Left lung (tissue), 14 donors: ENCODE measurements at places on chromosomes 7 and 10. TPM values are rescaled to one million over a fixed set of nuclear protein-coding genes. Genes with fewer than 3 reads are reported as not detected.

- peaks cover 16% of the 10 kb centered on the region for H3K36me3 ChIP-seq
- peak overlapping the region; percentile 95 for H3K4me3 ChIP-seq
- peak overlapping the region; percentile 44 for H3K27ac ChIP-seq
- no peak for DNase-seq
- no peaks in the 10 kb centered on the region for H3K27me3 ChIP-seq
Observed at GRCh38 chr10:5890452-5890915, 441 bp downstream of the FBH1 start.

GRCh38 chr7:83248000-83248399, 85.3 kb upstream of the PCLO start:
- H3K4me1 ChIP-seq: no peaks in the 10 kb centered on the region
- H3K27ac ChIP-seq: no peak overlapping the region

DNA sequence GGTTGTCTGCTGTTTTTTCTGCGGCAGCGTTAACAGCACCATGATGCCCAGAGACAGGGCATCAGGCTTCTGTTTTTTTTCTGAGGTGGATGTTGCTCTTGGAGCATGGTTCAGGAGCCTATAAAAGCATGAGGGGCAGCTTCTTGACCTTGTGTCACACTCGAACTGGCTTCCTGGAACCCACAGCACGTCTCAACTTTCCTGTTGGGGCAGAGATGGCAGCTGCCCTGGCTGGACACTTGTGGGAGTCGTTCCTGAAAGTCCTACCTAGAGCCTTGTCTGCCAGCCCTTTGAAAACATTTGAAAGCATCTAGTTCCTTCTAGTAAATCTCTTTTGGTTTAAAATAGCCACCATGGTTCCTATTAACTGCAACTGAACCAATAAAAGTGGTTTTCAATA, 28.9 kb upstream of the PRKAG2 start:
- no peaks in the 10 kb centered on the region for H3K4me1 ChIP-seq
- H3K4me3 ChIP-seq: no peak overlapping the region
- H3K36me3 ChIP-seq: no peaks in the 10 kb centered on the region
- no peak for DNase-seq
- peaks cover 19% of the 10 kb centered on the region for H3K27me3 ChIP-seq

DNA sequence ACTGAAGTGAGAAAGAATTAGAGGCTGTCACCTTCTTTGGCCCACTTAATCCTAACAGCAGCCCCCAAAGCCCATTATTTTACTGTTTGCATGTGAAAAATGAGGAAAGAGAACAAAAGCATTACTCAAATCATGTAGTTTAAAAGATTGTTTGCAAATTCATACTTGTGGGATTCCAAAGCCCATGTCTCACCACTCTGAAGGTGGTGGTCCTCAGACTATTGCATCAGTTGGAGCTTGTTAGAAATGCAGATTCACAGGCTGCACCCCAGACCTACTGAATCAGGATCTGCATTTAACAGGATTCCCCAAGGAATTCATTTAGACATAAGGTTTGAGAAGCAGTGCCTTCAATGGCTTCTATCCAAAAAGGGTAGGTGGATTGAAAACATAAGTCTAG, 93.7 kb upstream of the PDE1C start:
- no peaks in the 10 kb centered on the region for H3K4me1 ChIP-seq
- H3K4me3 ChIP-seq: no peak overlapping the region
- no peaks in the 10 kb centered on the region for H3K27me3 ChIP-seq
- H3K27ac ChIP-seq: no peak overlapping the region
- H3K36me3 ChIP-seq: no peaks in the 10 kb centered on the region

Gene FGFBP3
- total RNA-seq: 1.5 TPM

- H3K4me1 ChIP-seq: peaks cover 1% of the 10 kb centered on the region
- no peak overlapping the region for H3K27ac ChIP-seq
- no peak for DNase-seq
- no peak overlapping the region for H3K4me3 ChIP-seq
- H3K27me3 ChIP-seq: no peaks in the 10 kb centered on the region
Observed at GRCh38 chr7:116516324-116516723, 8.5 kb upstream of the CAV1 start.

Gene C7orf33
- not detected for total RNA-seq

Gene CPA1
- 0.34 TPM for total RNA-seq

- no peaks in the 10 kb centered on the region for H3K4me1 ChIP-seq
- DNase-seq: no peak
- H3K36me3 ChIP-seq: no peaks in the 10 kb centered on the region
- no peak overlapping the region for H3K27ac ChIP-seq
Observed at GRCh38 chr7:7931626-7932025, 37.0 kb upstream of the GLCCI1 start.

Gene SPDYE6
- not detected for total RNA-seq

Gene GSTO2
- 9.5 TPM for total RNA-seq

Gene C7orf57
- total RNA-seq: 1.6 TPM

Gene TLX1
- not detected for total RNA-seq

- DNase-seq: no peak
- H3K4me1 ChIP-seq: no peaks in the 10 kb centered on the region
- H3K36me3 ChIP-seq: no peaks in the 10 kb centered on the region
- no peaks in the 10 kb centered on the region for H3K27me3 ChIP-seq
Observed at GRCh38 chr7:108385834-108386422, 70.3 kb downstream of the NRCAM start.

- no peak overlapping the region for H3K4me3 ChIP-seq
- no peak overlapping the region for H3K27ac ChIP-seq
- no peaks in the 10 kb centered on the region for H3K36me3 ChIP-seq
- no peaks in the 10 kb centered on the region for H3K27me3 ChIP-seq
- peaks cover 18% of the 10 kb centered on the region for H3K4me1 ChIP-seq
Observed at GRCh38 chr10:103691723-103692435, 163.5 kb downstream of the SH3PXD2A start.

DNA sequence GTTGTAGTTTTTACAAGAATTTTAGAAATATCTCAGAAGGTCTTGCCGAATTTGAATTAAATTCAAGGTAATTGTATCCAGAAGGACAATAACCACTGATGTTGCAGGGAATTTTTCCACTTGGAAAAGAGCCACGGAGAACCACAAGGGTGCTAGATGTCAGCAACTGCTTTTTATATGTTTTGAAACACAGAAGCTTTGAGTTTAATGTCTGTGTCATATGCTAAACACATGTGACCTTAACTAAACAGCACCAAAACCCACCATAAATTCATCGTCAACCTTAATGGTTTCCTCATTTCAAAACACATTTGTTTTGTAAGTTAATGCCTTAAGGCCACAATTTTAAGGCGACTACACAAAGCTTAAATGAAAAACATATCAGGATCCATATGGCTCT, 106.9 kb downstream of the COL28A1 start:
- no peak overlapping the region for H3K4me3 ChIP-seq
- H3K36me3 ChIP-seq: no peaks in the 10 kb centered on the region
- no peak overlapping the region for H3K27ac ChIP-seq
- H3K27me3 ChIP-seq: no peaks in the 10 kb centered on the region
- no peak for DNase-seq
- H3K4me1 ChIP-seq: no peaks in the 10 kb centered on the region

Gene MUC12
- total RNA-seq: 0.44 TPM

DNA sequence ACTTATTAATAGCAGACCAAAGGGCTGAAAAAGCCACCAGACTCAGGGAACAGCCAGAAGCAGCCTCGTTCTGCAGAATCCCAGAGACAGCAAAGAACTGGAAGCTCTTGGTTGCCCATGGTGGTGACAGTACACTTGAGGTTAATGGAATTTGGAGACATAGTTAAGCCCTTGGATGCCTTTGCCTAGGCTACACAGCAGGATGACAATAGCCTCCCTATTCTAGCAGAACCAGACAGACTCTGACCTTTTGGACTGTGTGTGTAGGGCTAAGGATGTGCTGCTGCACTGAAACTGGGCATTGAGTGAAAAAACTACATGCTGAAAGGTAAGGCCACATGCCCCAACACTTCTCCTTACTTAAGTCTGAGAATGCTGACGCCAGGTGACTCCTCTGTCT, 22.7 kb downstream of the OTUD1 start:
- no peaks in the 10 kb centered on the region for H3K4me1 ChIP-seq

Gene ENTPD1
- total RNA-seq: 31.4 TPM

DNA sequence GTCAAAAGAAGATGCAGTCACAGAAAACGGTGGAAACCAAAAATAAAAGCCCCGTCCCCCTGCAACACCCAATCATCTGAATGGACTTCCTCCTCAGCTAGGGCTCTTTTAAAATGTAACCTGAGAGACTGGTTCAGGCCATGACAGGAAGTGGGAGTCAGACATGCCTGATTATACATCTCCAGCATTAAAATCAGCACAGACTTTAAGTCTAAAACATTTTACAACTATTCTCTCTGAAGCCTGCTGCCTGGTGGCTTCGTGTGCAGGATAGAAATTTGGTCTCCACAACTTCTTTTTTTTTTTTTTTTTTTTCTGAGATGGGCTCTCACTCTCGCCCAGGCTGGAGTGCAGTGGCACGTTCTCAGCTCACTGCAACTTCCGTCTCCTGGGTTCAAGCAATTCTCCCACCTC, 30.3 kb downstream of the HACD1 start:
- DNase-seq: no peak
- H3K4me1 ChIP-seq: no peaks in the 10 kb centered on the region
- no peak overlapping the region for H3K4me3 ChIP-seq
- H3K27ac ChIP-seq: no peak overlapping the region

Gene CALML3
- total RNA-seq: not detected

DNA sequence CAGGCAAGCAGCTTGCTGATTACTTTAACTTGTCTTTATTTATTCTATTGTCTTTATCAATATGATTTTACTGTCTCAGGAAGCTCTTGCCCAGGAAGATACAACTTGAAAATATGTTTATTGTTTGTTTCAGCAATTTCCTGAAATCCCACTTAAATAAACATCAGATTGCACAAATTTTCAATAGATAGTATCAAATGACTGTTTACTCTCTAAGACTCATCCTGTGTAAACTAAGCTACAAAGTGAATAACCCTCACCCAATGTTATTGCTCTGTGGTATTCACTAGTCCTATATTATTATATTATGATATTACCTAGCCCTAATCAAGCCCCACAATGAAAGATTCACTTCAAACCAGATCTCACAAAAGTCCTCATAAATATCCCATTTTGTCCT, 130.4 kb upstream of the HPS1 start:
- H3K36me3 ChIP-seq: no peaks in the 10 kb centered on the region
- no peaks in the 10 kb centered on the region for H3K27me3 ChIP-seq
- no peak overlapping the region for H3K27ac ChIP-seq
- no peaks in the 10 kb centered on the region for H3K4me1 ChIP-seq
- no peak overlapping the region for H3K4me3 ChIP-seq
- no peak for DNase-seq

DNA sequence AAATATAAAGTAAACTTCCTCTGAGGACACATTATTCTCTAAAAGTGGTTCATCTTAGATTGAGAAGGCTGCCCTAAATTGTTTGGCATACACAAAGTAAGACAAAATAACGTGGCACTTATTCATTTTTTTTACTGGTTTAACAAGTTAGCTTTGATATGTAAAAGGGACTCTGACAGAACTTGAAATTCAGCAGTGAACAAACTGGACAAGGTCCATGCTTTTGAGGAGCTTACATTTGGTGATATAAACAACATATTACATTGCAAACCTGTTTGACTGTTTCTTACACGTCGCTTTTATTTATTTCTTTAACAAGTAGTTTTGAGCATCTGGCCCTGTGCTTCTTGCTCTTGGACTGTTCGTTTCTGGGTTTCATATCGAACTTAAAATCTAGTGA, 253.1 kb upstream of the POM121L12 start:
- H3K27me3 ChIP-seq: no peaks in the 10 kb centered on the region
- DNase-seq: no peak
- no peak overlapping the region for H3K27ac ChIP-seq
- no peaks in the 10 kb centered on the region for H3K36me3 ChIP-seq

Gene UFSP1
- total RNA-seq: 1.8 TPM

- no peaks in the 10 kb centered on the region for H3K27me3 ChIP-seq
- no peak overlapping the region for H3K27ac ChIP-seq
- no peak for DNase-seq
- no peak overlapping the region for H3K4me3 ChIP-seq
- no peaks in the 10 kb centered on the region for H3K36me3 ChIP-seq
Observed at GRCh38 chr7:2512179-2512661, 7.4 kb upstream of the LFNG start.

Gene SUN3
- not detected for total RNA-seq

GRCh38 chr10:99676426-99676825, 17.1 kb downstream of the ENTPD7 start:
- peaks cover 30% of the 10 kb centered on the region for H3K36me3 ChIP-seq
- no peaks in the 10 kb centered on the region for H3K4me1 ChIP-seq
- no peaks in the 10 kb centered on the region for H3K27me3 ChIP-seq
- no peak overlapping the region for H3K4me3 ChIP-seq
- no peak overlapping the region for H3K27ac ChIP-seq
- no peak for DNase-seq

DNA sequence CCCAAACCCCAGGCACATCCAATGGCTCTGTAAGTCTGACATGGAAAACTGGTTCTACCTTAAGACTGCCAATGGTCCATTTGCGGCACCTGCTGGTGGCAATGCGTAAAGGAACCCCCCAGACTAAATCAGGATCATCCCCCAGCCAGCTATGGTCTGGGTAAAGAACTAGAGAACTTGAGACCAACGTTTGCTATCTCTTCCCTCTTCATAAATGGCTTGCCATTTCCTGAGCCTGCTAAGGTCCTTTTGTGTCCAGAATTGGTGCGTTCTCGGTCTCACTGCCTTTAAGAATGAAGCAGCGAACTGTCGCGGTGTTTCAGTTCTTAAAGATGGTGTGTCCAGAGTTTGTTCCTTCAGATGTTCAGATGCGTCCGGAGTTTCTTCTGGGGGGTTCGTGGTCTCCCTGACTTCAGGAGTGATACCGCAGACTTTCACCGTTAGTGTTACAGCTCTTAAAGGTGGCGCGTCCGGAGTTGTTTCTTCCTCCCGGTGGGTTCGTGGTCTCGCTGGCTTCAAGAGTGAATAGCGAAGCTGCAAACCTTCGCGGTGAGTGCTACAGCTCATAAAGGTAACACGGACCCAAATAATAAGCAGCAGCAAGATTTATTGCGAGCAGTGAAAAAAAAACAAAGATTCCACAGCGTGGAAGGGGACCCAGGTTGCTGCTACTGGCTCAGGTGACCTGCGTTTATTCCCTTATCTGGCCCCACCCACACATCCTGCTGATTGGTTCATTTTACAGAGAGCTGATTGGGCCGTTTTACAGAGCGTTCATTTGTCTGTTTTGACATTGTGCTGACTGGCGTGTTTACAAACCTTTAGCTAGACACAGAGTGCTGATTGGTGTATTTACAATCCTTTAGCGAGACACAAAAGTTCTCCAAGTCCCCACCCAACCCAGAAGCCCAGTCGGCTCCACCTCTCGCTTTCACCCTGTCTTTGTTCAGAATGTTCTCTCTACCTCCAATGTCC, 95.4 kb downstream of the ELMO1 start:
- no peaks in the 10 kb centered on the region for H3K27me3 ChIP-seq
- H3K36me3 ChIP-seq: no peaks in the 10 kb centered on the region
- DNase-seq: peak; percentile 62
- H3K4me3 ChIP-seq: no peak overlapping the region
- no peak overlapping the region for H3K27ac ChIP-seq

Gene GDF2
- total RNA-seq: not detected
